Stimulated activated CD8-positive, alpha-beta memory T cell treated with anti-CD3 and anti-CD28 coated beads, Interleukin-7, amount 100 ng/mL, for 48 hours (primary cell): ENCODE measurements at places on chromosomes 16 and 17.

DNA sequence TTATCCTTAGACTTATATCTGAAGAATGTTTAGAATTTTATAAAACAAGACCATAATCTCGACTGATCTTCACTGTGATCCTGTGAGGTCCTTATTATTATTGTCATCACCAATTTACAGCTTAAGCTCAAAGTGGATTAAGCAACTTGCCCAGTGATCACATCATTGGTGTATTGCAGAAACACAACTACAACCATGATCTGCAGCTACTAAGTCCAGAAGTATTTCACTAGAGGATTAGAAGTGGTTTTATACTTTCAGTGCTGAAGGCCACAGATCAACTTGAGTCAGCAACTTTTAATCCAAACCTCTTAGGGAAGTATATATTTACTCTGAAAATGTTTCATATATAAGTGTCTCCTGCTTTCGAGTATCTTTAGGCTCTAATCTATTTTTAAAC, 624.3 kb upstream of the SOX9 start:
- DNase-seq: no peak

DNA sequence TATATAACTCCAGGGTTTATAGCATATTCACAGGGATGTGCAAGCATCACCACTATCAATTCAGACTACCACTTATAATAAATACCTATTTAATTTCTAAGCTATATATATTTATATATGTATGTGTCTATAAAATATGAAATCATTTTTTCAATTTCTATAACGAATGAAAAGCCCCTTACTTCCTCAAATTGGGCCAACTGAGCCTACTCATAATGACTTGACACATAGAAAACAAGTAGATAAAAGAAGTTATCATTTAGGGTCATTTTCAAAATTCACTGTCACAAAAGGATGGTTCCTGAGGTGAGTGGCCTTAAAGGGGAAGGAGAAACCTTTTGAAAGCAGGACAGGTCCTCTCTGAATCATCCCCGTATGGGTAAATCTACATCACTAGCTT, 114.1 kb downstream of the ADCY9 start:
- no peak for DNase-seq

GRCh38 chr17:35189291-35189690, 4.9 kb downstream of the SLC35G3 start:
- DNase-seq: no peak

- DNase-seq: no peak
These were observed 580 bp downstream of the RANGRF start for GRCh38 chr17:8289103-8289397.

- DNase-seq: no peak
These were observed 188.0 kb upstream of the AXIN2 start for GRCh38 chr17:65749479-65749878.
